Activated T-helper 17 cell treated with anti-CD3 and anti-CD28 coated beads, Interleukin-2, amount 50 U/mL, for 72 hours (primary cell): ENCODE measurements at places on chromosomes 4 and X. TPM values are rescaled to one million over a fixed set of nuclear protein-coding genes. Genes with fewer than 3 reads are reported as not detected.

- no peak for ATAC-seq
Observed at GRCh38 chr4:36638273-36638811, 356.9 kb downstream of the DTHD1 start.

The ARHGAP36 gene
- total RNA-seq = not detected

DNA sequence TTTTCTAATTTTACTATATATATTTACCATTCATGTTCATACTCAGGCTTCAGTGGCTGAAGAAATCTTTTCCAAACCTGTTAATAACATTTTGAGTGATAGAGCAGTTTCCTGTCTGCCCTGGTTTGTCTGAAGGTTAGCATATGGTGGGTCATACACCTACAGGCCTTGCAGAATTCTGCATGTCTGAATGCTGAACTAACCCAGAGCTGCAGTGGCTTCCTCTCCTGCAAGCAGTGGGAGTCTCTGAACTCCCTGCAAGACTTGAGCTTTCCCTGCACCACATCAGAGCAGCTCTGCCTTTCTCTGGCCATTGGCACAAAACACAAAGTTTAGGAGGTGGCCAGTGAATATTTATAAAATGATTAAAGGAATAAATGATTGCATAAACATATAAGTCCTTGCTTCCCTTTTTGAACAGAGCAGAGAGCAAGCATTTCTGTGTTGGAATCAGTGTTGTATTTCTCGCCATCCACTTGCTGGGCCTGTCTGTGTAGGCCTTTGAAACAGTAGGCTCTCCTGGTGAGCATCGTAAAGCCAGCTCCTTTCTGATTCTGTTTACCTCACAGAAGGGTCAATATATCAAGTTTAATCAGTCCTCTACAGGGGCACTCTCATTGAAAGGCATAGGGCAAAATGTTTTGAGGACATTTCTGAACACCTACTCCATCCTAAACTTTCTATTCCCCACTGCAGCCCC lies 15.0 kb upstream of the UNC5C start:
- ATAC-seq = no peak

The COX18 gene
- total RNA-seq = 22.2 TPM

GRCh38 chrX:153526042-153526441 lies 8.6 kb downstream of the ATP2B3 start:
- no peak for ATAC-seq

The OTC gene
- not detected for total RNA-seq

DNA sequence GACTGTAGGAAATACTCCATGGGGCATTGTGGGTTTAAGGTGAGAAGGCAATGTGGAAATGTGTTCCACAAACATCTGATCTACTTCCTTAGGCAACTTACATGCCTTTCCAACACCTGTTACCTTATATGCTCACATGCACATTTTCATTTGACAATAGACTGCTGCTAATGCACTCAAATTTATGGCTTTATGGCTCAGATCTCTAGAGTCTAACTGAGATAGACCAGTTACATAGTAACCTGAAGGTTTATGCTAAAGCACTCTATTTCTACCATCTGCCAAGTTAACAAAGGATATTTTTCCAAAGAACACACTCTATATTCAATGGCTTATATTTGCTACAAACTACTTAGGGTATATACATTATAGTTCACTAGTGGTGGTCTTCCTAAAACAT lies 969.0 kb downstream of the TECRL start:
- ATAC-seq = no peak

DNA sequence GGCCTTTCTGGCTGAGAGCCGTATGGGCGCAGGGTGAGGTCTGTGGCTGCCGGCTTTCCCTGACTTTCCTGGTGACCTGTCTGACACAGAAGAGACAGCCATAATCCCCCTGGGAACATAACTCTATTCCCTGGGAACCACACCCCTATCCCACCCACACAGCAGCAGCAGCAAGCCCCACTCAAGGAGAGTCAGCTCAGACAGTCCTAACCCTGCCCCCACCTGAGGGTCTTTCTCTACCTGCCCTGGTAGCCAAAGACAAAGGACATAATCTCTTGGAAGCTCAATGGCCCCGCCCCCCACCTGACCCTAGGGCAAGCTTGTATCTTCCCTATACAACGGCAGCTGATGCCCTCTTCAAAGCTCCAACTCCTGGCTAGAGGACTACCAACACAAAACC lies 74.6 kb downstream of the PABPC4L start:
- no peak for ATAC-seq

GRCh38 chr4:30696191-30696590 lies 24.0 kb upstream of the PCDH7 start:
- no peak for ATAC-seq

DNA sequence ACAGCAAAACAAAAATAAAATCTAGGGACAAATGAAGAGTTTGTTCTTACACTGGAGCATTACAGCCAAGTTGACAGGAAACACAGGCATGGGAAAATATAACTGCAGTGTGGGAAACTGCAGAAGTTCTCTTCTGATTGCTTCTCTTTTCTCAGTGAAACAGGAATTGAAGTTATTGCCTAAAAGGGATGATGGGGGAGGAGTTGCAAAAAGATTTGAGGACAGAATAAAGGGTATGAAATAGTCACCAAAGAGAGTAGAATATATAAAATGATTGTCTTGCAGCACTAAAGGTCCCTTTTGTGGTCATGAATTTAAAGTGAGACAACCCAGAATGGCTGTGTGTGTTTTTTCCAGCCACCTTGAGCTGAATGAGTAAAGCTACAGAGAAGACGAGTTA lies 103.7 kb downstream of the JADE1 start:
- ATAC-seq = no peak

The NDP gene
- 0.53 TPM for total RNA-seq

DNA sequence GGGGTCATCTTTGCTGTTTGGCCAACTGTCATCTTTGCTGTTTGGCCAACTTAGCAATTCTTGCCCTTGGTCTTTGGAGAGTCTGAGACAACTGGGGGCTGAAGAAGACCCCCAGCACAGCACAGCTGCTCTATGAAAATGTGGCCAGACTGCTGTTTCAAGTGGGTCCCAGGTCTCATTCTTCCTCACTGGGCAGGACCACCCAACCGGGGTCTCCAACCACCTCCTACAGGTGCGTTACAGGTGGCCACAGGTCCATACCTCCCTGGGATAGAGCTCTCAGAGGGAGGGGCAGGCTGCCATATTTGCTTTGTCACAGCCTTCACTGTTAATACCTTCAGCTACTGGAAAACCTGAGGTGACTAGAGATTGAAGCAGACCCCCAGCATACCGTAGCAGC lies 82.1 kb upstream of the TCEAL2 start:
- no peak for ATAC-seq

GRCh38 chr4:6939761-6940743 lies 30.4 kb downstream of the TBC1D14 start:
- peak; percentile 64 for ATAC-seq

DNA sequence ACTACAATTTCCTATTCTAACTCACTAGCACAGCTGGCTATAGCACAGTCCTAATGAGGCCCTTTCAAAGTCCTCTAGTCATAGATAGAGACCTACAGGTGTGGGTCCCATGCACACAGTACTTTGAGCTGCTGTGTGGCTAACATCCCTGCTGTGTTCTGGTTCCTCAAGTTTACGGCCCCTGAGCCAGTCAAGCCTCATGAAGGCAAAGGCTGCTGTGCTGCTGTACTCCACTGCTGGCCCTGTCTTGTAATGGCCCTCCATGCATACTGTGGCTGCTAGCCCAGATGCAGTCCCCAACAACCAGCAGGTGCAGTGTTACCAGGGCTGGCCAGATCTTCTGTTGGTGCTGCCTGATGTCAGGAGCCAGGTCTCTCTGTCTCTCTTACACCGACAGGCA lies 23.4 kb upstream of the ENPEP start:
- no peak for ATAC-seq

GRCh38 chr4:187020676-187021075 lies 297.0 kb upstream of the FAT1 start:
- no peak for ATAC-seq

DNA sequence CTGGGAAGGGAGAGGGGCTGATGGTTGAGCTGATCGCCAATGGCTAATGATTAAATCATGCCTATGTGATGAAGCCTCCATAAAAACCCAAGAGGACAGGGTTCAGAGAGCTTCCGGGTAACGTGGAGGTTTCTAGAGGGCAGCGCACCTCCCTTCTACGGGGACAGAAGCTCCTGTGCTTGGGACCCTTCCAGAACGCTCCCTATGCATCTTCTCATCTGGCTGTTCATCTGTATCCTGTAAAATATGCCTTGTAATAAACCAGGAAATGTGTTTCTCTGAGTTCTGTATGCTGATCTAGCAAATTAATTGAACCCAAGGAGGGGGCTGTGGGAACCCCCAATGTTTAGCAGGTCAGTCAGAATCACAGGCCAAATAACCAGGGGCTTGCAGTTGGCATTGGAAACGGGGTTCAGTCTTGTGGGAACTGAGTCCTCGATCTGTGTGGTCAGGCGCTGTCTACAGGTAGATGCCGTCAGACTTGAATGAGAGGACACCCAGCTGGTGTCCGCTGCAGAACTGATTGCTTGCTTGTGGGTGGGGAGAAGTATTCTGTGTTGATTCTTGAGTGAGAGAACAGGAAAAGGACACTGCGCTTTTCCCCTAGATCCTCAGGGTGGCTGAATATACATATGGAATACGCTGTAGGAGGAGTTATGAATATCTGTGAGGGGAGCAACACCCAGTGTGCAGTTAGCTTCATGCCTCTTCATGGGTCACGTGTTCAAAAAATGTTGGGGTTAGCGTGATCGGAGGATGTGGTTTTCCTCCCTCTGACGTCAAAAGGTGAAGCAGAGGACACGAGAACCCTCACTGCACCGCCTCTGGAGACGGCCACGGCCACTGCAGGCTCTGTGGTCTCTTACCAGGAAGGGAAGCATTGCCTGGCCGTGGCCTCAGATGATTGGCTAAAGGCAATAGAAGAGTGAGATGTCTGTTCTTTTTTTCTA lies 29.2 kb downstream of the HTT-AS start:
- peak; percentile 60 for ATAC-seq

The RPS3A gene
- 2,919 TPM for total RNA-seq

GRCh38 chr4:184400375-184400870 lies 73.9 kb downstream of the IRF2 start:
- ATAC-seq = peak; percentile 53

- ATAC-seq = no peak
Observed at GRCh38 chr4:5266991-5267390, 215.7 kb downstream of the STK32B start.

The SPP1 gene
- total RNA-seq = 7.3 TPM

DNA sequence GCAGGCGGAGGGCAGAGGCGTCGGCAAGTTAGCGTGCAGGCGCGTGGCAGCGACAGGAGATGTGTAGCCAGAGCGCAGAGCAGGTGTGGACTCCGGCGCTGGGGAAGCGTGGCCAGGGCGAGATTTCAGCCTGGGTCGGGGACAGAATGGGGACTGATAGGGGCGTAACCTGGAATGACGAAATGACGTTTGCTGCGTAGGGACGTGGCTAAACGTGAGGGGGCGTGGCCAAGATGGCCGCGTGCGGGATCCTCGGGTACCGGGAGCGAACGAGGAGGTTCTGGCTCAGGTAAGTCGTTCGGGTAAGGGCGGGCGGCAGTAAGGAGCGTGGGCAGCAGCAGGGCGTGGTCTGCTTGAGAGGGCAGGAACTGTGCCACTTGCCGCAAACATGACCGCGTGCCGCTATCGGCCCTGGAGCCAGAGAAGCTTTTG lies 10.9 kb upstream of the CLTRN start:
- ATAC-seq = peak; percentile 74

GRCh38 chr4:52196606-52197130 lies 145.6 kb downstream of the SPATA18 start:
- ATAC-seq = no peak

DNA sequence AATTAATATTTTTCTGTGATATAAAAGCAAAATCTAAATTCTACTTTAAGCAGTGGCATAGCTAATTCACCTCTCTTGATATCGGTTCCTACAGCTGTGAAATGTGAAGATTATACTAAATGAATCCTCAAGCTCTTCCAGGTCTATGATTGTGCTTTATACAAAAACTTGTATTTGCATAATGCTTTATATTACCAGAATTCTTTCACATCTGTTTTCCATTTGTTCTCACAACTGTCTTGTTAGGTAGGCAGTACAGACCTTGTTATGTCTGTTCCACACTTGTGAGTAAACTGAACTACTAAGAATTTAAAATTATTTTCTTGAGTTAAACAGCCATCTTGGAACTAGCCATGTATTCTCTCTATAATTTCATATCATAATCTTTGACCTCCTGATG lies 184.9 kb downstream of the RAPGEF2 start:
- no peak for ATAC-seq

GRCh38 chrX:39507034-39507433 lies 590.7 kb downstream of the BCOR start:
- no peak for ATAC-seq

The CYP4V2 gene
- total RNA-seq = 1.9 TPM

The PPARGC1A gene
- total RNA-seq = not detected

GRCh38 chrX:49166914-49167739 lies 4.6 kb downstream of the MAGIX start:
- peak; percentile 49 for ATAC-seq

- ATAC-seq = no peak
Observed at GRCh38 chr4:146245246-146245645, 30.9 kb downstream of the REELD1 start.

DNA sequence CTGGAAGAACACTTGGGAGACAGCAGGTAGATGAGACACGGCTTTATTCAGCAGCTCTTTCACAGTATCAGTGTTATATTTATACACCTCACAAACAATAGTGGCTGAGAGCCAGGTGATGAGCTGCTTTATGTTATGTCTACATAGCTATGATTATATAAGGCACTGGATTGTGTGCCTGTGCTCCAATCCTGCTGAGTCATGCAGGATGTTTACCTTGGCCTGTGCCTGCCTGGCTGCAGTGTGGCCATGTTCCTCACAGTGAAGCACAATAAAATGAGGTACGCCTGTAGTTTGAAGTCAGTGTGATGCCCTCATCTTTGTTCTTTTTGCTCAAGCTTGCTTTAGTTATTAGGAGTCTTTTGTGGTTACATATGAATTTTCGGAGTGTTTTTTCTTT lies 31.3 kb downstream of the CXCL13 start:
- no peak for ATAC-seq

- ATAC-seq = no peak
Observed at GRCh38 chr4:165709516-165709915, 163.5 kb upstream of the TLL1 start.

- ATAC-seq = no peak
Observed at GRCh38 chr4:101885574-101885973, 95.0 kb downstream of the BANK1 start.

- ATAC-seq = no peak
Observed at GRCh38 chr4:136687118-136687517, 845.2 kb downstream of the PCDH18 start.

DNA sequence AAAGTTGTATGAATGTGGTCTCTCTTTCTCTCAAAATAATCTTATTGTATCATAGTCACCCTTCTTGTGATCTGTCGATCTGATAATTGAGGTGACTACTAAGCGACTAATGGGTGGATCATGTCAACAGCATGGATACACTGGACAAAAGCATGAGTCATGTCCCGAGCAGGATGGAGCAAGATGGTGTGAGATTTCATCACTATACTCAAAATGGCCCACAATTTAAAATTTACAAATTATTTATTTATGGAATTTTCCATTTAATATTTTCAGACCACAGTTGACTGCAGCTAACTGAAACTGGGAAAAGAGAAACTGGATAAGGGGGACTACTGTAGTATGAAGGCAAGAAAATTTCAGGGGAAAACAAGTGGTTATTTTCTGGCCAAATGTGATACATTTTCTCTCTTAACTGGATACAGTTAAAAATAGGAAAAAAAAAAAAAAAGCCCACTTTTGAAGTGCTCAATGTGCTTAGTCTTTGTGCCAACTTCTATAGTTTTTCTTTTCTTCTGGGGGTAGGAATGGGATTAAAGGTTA lies 25.3 kb downstream of the FAM241A start:
- peak; percentile 80 for ATAC-seq
